KBM-7 (cell line): ENCODE measurements at places on chromosomes 7 and 10.

DNA sequence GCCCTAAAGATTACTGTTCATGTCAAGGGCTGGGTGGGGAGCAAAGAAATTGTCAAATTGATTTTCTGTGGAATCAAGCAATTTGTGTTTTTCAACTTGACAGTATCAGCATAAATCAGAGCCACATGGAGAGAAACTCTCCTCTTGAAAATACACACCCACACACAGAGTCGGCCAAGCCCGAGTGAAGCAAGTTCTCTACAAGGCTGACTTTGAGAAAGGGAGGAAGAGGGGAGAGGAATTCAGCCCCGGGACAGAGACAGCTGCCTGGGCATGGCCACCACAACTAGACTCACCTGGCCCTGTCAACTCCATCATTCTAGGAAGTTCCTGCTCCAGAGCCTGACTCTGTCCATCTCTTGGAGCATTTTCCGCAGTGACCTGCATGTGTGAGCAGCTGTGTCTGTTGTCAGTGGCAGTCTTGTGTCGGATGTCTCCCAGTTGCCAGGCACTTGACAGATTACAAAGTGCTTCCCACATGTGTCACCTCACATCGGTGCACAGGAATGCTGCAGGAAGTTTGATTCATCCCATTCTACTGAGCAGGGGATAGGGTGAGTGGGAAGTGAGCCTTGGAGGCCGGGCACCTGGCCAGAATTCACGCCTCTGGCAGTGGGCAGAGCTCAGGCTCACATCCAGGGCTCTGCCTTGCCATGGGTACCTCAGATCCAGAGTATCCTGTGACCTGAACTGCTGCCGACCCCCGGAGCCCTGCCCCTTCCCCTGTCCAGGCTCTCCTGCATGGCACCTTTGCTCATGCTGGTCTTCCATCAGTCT is 37.9 kb downstream of the ADAM12 start:
- DNase-seq, result no peak

GRCh38 chr10:10499839-10500238 is 517.8 kb upstream of the CELF2 start:
- no peak for DNase-seq

DNA sequence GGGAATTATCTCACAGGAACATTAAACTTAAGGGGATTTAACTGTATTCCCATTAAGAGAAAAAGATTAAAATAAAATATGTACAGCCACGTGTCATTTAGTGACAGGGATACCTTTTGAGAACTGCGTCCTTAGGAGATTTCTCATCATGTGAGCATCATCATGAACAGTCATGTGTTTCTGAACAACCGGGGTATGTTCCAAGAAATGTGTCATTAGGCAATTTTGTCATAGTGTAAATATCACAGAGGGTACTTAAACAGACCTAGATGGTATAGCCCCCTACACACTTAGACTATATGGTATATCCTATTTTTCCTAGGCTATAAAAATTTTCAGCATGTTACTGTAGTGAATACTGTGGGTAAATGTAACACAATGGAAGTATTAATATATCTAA is 840.3 kb downstream of the CNTNAP2 start:
- no peak for DNase-seq

GRCh38 chr7:49781996-49782395 is 8.6 kb downstream of the VWC2 start:
- no peak for DNase-seq

DNA sequence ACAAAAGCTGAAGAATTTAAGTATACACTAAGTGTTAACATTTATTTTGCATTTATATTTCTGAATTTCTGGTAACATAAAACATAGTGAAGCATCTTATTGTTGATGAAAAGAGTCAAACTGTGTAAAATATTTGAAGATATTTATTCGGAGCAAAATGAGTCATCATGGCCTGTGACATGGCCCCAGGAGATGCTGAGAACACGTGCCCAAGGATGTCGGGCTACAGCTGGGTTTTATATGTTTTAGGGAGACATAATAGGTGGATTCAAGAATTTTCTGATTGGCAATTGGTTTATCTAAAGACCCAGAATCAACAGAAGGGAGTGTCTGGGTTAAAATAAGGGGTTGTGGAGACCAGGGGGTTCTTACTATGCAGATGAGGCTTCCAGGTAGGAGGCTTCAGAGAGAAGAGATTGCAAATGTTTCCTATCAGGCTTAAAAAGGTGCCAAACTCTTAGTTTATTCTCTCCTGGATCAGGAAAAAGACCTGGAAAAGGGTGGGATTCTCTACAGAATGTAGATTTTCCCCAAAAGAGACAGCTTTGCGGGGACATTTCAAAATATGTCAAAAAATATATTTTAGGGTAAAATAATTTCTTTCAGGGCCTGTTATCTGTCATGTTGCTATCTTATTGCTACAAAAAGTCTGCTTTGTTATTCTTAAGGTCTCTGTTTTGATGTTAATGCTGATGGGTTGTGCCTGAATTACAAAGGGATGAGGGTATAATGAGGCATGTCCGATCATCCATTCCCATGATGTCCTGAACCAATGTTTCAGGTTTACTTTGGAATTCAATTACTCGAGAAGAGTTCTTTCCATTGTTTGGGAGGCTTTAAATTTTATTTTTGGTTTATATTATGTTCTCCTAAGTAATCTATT is 74.5 kb downstream of the VWDE start:
- DNase-seq, result no peak

DNA sequence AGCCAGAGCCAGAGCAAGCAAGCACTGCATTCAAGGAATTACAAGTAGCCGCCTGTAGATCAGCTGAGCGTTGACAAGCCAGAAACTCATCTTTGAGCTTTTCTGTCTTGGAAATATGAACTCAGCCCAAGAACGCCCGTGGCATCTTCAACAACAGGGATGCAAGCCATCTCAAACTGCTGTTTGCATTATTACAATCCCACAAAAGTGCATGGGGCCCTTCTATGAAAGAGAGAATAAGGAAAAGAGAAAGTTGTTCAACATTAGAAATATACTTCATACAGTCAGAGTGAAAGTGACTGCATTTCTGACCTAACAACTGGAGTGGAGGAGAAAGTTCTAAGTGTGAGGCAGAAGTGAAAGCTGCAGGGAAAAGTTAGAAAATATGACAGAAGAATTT is 6.5 kb downstream of the SGCE start:
- DNase-seq, result no peak

- no peak for DNase-seq
Observed at GRCh38 chr7:22419488-22419887, 62.5 kb upstream of the RAPGEF5 start.

GRCh38 chr10:20963721-20964595 is 66.8 kb upstream of the NEBL start:
- no peak for DNase-seq

- DNase-seq, result no peak
Observed at GRCh38 chr7:8747338-8747737, 313.9 kb downstream of the NXPH1 start.

DNA sequence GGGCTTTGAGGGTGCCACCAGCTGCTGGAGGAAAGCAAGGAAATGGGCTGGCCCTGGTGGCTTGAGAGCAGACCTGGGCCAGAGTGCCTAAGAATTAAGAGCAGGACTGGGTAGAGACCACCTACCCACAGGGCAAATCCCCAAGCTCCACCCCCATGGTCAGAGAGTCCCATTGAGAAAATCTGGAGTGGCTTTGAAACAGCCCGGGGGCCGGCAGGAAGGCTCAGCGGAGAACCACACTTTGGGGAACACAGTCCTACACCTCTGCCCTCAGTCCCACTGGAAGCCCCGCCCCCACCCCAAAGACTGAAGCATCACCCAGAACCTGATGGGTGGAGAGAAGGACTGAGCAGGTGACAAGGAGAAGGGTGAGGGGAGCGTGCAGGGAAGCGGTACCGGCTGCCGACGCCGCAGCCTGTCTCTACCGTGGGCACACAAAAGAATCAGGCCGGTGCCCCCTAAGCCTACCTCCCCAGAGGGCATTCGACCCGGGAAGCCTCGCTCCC is 3.6 kb downstream of the SMARCD3 start:
- no peak for DNase-seq

DNA sequence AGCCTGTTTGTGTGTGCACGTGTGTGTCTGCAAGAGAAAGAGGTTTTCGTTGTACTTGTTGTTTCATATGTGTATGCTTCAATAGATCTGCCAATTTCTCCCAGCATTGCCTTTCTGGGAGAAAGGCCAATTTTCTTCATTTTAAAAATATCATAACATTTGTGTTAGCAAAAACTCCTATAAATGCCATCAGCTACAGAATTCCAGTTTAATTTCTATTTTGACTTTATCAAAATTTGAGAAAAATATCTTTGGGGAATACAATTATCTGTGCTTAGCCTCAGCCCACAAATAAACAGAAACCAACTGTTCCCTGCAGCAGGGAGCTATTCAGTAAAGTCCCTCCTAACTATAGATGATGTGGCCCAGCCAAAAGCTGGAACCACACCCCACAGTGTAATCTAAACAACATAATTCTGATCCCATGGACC is 68.3 kb upstream of the MGMT start:
- DNase-seq, result no peak

DNA sequence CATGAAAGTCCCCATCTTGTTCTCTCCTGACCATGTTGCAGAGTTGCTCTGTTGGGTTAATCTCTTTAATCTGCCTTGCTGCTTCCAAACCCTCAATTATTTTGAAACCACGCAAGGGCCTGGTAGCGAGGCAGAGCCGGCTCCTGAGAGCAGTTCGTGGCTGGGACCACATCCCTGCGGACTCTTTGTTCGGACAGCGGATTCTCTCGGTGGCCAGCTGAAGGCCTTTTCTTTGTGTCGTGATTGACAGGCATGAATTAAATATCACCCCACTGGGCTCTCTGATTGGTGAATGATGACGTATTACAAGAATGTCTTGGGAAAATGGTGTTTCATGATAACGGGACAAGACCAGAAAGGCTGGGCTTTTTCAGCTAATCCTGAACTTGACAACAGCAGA is 66.9 kb upstream of the ARHGAP21 start:
- DNase-seq, result no peak

- no peak for DNase-seq
Observed at GRCh38 chr10:87589645-87590051, 70.0 kb upstream of the PAPSS2 start.

- no peak for DNase-seq
Observed at GRCh38 chr7:155896531-155897263, 84.4 kb upstream of the SHH start.

DNA sequence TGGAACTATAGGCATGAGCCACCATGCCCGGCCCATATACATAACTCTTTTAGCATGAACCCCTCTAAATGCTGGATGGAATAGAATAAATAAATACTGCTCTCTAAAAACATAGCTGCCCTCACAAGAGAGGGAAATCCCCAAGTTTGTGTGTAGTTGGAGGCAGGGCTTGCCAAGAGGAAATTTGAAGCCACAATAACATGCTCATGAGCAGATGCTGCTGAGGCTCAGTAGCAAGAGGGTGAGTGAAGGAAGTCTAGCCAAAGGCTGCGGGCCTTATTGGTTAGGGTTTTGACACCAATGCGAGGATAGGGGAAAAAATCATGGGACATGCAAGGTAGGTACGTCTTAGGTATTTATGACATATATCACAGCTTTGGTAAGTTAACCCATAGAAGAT is 17.3 kb downstream of the TPK1 start:
- no peak for DNase-seq

DNA sequence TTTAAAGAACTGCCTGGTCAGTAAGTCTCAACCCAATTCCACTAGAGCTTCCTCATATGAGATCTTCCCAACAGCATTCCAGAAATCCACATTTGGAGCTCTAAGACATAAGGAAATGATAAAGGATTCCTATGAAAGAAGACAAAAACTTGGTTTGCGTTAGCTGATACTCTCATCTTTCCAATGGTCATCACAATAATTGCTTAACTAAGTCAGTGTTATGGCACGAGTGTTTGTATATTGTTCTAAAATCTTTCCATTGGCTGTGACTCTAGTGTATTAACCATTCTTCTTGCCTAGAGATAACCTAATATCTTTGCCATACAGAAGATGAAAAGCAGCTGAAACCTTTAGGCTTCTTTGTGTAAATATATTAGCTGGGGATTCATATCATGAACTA is 289.0 kb downstream of the SNX13 start:
- DNase-seq, result no peak

DNA sequence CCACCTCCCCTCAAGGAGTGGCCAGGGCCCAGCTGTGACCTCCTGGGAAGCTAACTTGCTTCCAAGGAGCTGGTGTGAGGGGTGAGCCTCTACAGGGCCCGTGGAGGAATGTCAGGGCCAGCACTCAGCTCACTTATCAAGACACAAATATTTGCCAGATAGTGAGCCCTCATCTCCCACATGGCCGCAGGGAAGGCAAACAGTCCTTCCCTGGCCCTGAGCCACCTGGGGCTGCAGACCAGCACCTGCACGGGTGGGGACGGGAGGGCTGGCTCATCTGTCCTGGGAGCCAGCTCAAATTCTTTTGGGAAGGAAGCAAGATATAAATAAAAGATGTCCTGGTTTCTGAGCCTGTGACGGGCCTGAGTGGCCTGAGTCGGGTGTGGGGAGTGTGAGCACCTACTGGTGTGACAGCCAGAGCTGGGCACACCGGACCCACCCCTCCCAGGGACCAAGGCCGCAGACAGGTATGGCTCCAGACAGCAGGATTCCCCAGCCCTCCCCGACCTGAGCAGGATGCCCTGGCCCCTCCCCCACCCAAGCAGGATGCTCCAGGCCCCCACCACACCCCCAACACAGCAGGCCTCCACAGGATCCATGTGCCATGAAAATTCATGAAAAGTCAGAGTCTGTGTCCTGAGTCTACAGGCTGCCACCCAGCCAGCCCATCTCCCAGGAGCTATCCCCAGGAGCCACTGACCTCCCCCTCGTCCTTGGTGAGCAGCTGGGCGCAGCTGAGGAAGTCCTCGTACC is 148.0 kb downstream of the MAPK8 start:
- no peak for DNase-seq

- no peak for DNase-seq
Observed at GRCh38 chr7:32605032-32605431, 109.7 kb downstream of the AVL9 start.

- peak; percentile 56 for DNase-seq
Observed at GRCh38 chr7:121547544-121548092, 151.5 kb upstream of the FAM3C start.

GRCh38 chr10:28800144-28800543 is 122.8 kb downstream of the BAMBI start:
- no peak for DNase-seq

DNA sequence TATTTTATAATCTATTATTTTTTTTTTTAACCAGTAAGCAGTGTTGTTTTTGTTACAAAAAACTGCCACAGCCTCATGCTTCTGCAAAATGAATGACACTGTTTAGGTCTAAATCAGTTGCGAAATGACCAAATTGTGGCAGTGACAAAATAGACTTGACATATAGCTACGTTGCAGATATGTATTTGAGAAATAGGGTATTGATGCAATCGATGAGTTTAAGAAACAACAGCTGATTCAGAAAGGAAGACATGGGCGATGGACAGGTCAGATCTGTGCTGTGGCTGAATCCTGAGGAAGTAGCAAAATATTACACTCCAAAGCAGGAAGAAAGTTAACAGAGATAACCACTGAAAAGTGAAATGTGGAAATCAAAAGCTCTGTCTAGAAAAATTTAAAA is 89.0 kb upstream of the STEAP4 start:
- no peak for DNase-seq
